IPS-NIHi11 (cell line): ENCODE measurements at places on chromosomes 16 and 17.
A peak's percentile ranks its signal among the peaks of the same experiment; 100 is the strongest.

DNA sequence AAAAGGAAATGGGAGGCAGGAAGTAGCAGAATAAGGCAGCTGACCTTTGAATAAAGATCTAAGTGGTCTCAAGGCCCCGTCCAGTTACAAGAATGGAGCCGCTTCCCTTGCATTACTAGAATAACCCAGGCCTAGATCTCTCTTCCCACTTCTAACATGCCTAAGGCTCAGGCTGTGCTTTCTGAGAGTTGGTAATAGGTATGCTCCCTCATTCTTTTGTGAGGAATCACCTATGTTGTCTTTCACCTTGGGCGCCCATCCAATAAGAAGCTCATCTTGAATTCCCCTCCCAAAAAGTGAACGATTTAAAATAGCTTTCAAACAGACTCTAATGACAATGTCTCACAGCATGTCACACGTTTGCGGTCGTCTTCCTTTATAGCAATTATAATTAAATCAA is 101.2 kb downstream of the KCNJ2 start:
- no peak for DNase-seq

DNA sequence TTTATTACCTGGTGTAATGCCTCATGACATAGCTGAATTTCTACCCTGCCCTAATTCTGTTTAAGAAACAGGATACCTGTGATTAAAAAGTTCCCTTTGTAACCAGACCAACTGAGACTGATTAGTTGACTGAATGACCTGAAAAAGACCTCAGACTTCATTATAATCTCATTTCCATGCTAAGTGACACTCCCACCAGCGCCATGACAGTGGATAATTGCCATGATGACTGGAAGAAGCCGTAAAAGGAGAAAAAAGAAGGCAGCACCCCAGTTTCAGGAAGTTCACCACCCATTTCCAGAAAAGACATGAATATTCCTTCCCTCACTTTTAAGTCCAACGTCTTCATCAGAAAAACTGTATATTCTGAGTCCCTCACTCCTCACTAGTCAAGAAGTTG is 125.6 kb upstream of the HS3ST4 start:
- DNase-seq, result no peak

DNA sequence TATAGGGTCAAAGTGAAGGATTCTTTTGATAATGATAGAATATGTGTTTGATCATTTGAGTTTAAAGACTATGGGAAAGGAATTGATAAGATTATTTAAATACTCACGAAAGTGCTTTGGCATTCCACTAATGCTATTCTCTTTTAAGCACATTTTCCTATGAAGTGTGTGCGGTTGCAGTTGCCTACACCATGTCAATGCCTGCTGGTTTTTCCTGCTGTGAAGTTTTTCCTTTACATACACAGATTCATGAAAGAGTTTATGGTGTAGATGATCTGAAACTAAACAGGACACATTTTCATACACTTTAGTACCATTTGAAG is 78.7 kb downstream of the VMP1 start:
- no peak for DNase-seq

GRCh38 chr17:76239538-76240274 is 587 bp downstream of the RNF157 start:
- DNase-seq, result peak; percentile 26

- DNase-seq, result no peak
Measured at GRCh38 chr17:41996855-41997164, 20.4 kb downstream of the DNAJC7 start.

GRCh38 chr16:66619534-66620428 is 15.3 kb downstream of the CMTM3 start:
- DNase-seq, result no peak

- DNase-seq, result no peak
Measured at GRCh38 chr17:68385490-68386215, 71.6 kb downstream of the WIPI1 start.

DNA sequence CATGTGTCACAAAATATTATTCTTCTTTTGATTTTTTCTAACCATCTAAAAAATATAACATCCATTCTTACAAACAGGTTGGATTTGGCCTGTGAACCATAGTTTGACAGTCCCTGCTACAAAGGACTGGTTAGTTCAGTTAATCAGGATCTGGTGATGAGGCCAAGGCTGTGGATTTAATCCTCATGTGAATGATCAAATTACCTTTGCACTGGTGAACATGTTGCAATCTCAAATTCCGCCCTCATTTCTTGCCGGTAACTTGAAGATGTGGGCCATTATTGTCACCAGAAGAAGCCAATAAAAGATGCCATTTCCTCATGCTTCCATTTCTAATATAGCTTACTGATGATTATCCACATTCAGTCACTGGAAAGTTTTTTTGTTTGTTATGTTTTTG is 35.3 kb upstream of the YPEL2 start:
- DNase-seq, result no peak

DNA sequence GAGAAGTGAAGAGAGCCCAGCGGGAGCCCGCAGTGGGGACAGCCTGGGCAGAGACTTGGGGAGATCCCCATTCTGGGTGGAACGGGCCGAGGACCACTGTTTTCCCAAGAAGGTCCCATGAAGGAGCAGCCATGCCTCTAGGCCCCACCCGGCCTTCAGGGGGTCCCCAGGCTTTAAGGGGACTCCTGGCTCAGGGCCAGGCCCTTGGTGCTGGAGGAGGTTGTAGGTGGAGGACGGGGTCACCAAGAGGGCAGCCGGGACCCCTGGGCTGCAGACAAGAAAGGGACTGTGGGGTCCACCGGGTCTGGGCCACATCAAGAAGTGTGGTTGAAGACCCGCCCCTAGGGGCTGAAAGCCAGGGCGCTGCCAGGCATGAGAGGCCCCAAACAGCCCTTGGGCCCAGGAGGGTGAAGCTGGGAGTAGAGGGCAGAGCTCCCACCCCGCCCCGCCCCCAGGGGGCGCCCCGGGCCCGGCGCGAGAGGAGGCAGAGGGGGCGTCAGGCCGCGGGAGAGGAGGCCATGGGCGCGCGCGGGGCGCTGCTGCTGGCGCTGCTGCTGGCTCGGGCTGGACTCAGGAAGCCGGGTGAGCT is at the start of gene PRSS21:
Gene PRSS21 (plus strand): TSS at position 487 of the 589 bp plus-strand sequence. CDS start 32 bp downstream, at position 519.
- peak; percentile 78 for DNase-seq

DNA sequence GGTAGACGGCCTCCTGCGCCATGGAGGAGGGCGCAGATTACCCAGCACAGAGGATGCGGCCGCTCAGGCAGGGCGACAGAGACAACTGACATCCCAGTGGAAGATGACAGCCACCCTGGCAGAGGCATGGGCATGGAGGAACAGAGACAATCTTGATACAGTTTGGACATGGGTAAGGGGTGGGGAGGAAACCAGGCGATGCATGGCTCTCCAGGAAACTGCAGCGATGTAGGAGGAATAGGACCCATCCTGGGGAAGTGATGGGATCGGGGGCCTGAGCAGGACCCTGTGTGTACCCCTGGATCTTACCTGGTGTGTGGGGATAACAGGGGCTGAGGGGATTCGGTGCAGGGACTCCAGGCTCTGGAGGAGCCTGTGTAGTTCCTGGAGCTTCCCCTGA is 4.6 kb downstream of the OSBPL7 start:
- no peak for DNase-seq

DNA sequence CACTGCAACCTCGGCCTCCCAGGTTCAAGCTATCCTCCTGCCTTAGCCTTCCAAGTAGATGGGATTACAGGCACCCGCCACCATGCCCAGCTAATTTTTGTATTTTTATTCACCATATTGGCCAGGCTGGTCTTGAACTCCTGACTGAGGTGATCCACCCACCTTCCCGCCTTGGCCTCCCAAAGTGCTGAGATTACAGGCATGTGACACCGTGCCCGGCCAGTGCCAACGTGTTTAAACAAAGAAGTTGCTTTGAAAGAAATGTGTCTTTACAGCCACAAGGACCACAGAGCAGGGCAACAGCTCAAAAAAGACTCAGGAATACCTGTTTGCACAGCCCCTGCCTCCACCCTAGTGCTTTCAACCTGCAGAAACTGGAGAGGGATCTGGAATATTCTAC is 25.0 kb downstream of the ATPAF2 start:
- DNase-seq, result no peak

GRCh38 chr17:10421211-10421610 is 539 bp downstream of the MYH8 start:
- DNase-seq, result no peak

- DNase-seq, result no peak
Measured at GRCh38 chr16:5649762-5650743, 552.5 kb upstream of the EEF2KMT start.

GRCh38 chr16:84247331-84247730 is 7.5 kb upstream of the KCNG4 start:
- DNase-seq, result no peak

DNA sequence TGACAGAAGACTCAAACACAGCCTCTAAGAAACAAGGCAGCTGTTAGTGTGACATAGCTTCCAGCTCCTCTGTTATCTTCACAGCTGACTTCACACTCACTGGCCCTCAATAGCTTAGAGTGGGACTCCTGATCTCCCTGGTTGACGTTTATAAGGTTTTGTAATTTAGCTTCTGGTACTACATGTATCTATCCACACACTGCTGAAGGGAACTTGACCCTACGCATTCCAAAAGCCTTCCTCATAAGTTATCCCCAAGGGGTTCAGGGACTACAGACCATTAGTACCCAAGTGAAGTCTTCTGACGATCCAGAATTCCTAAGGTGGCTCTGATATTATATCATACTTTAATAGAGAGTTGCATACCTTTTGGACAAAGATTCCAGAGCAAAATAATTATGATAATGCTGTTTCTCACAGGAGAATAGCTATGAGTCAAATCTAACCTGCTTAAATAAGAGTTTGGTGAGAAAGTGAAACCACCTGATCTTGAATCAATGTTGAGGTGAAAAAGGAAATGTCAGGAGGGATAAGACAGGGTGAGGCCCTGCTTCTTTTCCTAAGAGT is 14.5 kb downstream of the ACACA start:
- DNase-seq, result no peak

DNA sequence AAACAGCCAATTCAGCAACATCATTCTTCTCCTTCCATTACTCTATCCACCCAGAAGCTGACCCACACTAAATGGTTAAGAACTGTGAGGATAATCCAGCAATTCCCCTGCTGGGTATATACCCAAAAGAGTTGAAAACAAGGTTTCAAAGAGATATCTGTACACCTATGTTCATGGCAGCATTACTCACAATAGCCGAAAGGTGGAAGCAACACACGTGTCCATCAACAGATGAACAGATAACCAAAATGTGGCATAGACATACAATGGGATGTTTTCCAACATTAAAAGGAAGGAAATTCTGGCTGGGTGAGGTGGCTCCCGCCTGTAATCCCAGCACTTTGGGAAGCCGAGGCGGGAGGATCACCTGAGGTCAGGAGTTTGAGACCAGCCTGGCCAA is 19.9 kb downstream of the MIS12 start:
- DNase-seq, result no peak

DNA sequence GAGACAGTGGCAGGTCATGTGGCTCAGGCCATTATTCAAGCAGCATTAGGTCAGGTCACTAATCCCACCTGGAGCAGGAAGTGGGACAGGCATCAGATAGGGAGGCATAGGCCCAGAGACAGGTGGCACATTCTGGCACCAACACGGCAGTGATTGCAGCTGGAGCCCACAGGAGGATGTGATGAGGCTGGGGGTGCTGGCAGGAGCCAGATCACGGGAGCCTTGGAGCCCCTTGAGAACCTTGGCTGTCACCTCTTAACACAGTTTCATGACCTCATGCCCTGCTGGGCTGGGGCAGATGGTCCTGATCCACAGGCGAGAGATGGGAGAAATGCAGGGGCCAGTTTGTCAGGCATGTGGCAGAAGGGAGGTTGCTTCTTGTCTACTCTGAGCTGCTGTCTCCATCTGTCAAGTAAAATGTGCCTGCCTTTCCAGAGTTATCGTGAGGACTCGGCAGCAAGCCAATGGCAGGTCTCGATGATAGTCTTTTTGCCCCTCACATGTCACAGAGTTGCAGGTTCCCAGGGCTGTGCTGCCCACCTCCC is 109.6 kb downstream of the CLEC16A start:
- no peak for DNase-seq

GRCh38 chr17:68861602-68862001 is 93.6 kb downstream of the ABCA8 start:
- DNase-seq, result no peak

DNA sequence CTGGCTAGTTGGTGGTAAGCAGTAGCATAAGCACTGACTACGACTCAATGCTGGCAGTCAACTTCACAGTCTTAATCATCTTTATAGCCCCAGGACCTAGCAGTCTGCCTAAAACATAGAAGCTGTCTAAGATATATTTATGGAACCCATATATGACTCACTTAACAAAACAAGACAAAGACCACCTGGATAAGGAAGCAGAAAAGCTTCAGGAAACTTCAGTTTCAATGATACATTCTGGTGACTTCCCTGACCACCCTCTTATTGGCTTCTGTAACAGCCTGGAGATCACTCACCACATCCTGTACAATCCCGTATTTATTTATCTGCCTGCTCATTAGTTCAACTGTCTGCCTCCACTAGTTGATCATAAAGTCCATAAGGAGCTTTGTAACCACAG is 95.5 kb downstream of the PMP22 start:
- no peak for DNase-seq

DNA sequence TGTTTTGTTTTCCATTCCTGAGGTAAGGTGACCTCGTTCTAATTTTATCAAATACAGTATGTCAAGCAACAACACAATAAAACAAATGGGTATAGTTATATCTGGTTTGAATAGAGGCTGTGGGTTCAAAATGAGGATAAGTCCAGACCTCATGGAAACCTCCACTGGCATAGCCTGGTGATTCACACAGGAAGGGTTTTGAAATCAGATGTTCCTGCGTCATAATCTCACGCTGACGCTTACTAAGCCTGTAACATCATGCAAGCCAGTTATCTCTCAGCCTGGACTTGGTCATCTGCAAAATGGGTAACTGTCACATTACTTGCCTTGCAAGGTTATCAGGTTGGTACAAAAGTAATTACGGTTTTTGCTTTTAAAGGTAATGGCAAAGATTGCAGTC is 1056.3 kb upstream of the EEF2KMT start:
- no peak for DNase-seq

- DNase-seq, result no peak
Measured at GRCh38 chr16:67243481-67243880, 3.8 kb downstream of the FHOD1 start.

GRCh38 chr16:78562111-78562510 is 462.7 kb downstream of the WWOX start:
- no peak for DNase-seq
